ENCODE measurements at places on chromosomes 6 and 20.

DNA sequence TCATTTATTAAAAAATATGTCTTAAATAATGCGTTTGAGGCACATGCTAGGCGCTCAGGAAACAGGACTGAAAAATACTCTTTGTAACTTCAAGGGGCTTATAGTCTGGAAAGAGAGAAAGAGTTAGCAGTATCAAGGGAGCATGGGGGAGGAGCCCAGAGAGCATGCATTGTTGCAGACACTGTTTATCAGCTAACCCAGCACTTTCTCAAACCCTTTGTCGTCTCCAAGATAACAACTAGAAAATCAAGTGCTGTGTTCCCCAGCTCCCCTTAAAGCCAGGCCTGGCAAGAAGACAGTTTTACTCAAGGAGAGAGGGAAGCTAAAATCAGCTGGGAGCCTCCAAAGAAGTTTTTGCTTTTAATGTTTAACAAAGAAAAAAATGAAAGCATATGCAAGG lies 98.4 kb downstream of the PERP start:
- DNase-seq = no peak

- no peak for DNase-seq
These were observed 144.4 kb upstream of the GJE1 start for GRCh38 chr6:141988327-141988726.

DNA sequence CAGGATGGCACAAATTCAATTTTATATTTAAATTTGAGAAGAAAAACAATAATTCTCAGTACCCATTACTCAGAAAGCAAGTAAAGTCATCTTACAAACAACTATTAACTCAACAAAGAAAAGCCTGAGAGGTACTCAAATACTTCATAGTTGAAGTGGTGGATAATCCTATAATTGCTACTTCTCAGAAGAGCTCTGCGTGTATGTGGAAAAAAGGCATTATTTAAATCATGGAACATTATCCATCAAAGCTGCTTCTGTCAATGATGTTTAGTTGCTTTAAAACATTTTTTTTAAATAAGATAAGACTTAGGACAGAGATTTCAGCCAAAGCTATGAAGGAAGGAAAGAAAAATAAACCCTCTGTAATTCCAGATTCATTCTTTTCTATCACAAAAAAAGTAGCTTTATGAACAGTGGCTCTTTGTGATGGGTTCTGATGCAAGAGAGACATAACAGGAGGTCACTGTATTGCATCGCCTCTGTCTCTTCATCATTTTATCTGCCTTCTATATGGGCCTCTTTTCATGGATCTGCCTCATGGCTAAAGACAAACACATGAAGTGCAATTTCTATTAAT lies 367.9 kb upstream of the SLC35B3 start:
- no peak for DNase-seq

- no peak for DNase-seq
These were observed 3.0 kb upstream of the TMEM14C start for GRCh38 chr6:10719964-10720264.

- DNase-seq = no peak
These were observed 2.4 kb downstream of the MDGA1 start for GRCh38 chr6:37695273-37695672.

DNA sequence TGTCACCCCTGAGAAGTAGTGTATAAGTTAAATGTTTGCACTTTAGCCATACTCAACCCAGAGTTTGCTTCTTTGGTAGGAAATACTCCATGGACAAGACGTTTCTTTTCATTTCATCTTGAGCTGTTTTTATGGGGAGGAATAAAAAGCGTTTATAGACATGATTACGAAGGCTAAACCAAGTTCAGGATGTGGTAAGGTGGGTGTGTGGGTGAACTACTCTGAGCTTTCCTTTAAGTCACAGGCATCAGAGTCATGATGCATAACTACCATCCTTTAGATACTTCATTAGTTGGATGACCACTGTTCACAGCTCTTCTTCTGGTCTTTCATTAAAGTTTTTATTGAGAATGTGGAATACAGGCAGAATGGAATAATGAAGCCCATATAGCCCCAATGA lies 48.9 kb downstream of the EBF4 start:
- DNase-seq = no peak

- no peak for DNase-seq
These were observed 41.7 kb downstream of the SLC9A8 start for GRCh38 chr20:49854190-49854875.

- DNase-seq = no peak
These were observed 55.2 kb downstream of the TIAM2 start for GRCh38 chr6:155050311-155050710.

- DNase-seq = no peak
These were observed 22.5 kb downstream of the JARID2 start for GRCh38 chr6:15268137-15268908.

- peak; percentile 39 for DNase-seq
These were observed 241 bp upstream of the CFAP206 start for GRCh38 chr6:87407561-87407900.

DNA sequence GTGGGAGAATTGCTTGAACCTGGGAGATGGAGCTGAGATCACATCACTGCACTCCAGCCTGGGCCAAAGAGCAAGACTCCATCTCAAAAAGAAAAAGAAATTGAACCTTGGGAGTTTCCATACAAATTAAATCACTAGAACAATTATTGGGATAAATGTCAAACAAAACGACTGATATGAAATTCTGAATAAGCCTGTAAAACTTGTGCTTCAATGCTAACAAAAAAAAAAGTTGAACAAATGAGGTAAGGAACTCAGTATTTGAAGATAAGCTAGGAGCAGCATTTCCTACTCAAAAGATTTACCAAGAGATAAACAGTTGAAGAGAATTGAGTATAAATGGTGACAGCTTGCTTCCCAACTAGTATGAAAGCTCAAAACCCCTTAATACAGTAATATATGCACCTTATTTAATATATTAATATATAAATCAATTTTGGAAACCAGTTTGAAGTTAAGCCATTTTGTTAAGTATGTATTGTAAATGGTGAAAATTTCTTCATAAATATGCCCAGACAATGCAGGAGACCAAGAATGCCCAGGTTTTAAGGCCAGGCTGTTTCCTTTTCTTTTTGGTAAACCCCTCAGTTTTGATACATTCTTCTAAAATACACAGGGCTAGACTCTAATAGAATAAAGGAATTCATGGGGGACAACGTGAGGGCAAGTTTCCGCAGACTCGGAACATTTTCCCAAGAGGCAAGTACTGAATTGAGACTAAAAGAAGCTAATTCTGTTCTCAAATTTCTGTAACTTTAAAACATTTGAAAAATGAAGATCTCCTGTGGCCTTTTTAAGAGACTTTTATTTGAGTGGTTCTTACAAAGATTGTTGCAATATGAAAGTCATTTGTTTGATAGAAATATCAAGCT lies 3.9 kb downstream of the ROMO1 start:
- DNase-seq = no peak
